ENCODE measurements at places on chromosomes 16 and 17. TPM values are rescaled to one million over a fixed set of nuclear protein-coding genes. Genes with fewer than 3 reads are reported as not detected.

SEPTIN12 gene
- total RNA-seq, result not detected

EVPLL gene
- not detected for total RNA-seq

SCARF1 gene
- 5.3 TPM for total RNA-seq

TPPP3 gene
- total RNA-seq, result not detected

ZKSCAN2 gene
- total RNA-seq, result 3.7 TPM

MPP2 gene
- total RNA-seq, result 1.8 TPM

RRAD gene
- total RNA-seq, result not detected

TNFSF13 gene
- 9.0 TPM for total RNA-seq

MYH13 gene
- not detected for total RNA-seq

TP53TG3B gene
- total RNA-seq, result not detected

RASL10B gene
- total RNA-seq, result 0.10 TPM

SIRT7 gene
- total RNA-seq, result 63.4 TPM

FLYWCH2 gene
- 22.5 TPM for total RNA-seq

SPEM2 gene
- total RNA-seq, result not detected

KRTAP17-1 gene
- total RNA-seq, result not detected

RAB26 gene
- total RNA-seq, result 0.26 TPM

PDE6G gene
- total RNA-seq, result 80.3 TPM

EPX gene
- total RNA-seq, result not detected

SULT1A1 gene
- 11.8 TPM for total RNA-seq

TBC1D3E gene
- total RNA-seq, result not detected

WFDC1 gene
- total RNA-seq, result not detected

EME1 gene
- total RNA-seq, result 27.8 TPM

C16orf96 gene
- 0.13 TPM for total RNA-seq

PRSS33 gene
- not detected for total RNA-seq

FADS6 gene
- total RNA-seq, result not detected

DNAAF1 gene
- not detected for total RNA-seq

BORCS6 gene
- total RNA-seq, result 12.7 TPM

C16orf54 gene
- 68.0 TPM for total RNA-seq

HOXB6 gene
- total RNA-seq, result not detected

PMFBP1 gene
- 2.9 TPM for total RNA-seq

FNDC8 gene
- not detected for total RNA-seq

INO80E gene
- total RNA-seq, result 104 TPM

KRTAP4-3 gene
- total RNA-seq, result not detected

EFCAB5 gene
- 1.6 TPM for total RNA-seq

PRR29 gene
- 1.3 TPM for total RNA-seq

RAPGEFL1 gene
- 5.3 TPM for total RNA-seq

HS3ST2 gene
- total RNA-seq, result not detected

TAT gene
- not detected for total RNA-seq

SOX8 gene
- total RNA-seq, result not detected

GSE1 gene
- 51.4 TPM for total RNA-seq

CX3CL1 gene
- not detected for total RNA-seq

STX1B gene
- 1.7 TPM for total RNA-seq

PYY gene
- total RNA-seq, result not detected

TPSG1 gene
- not detected for total RNA-seq

CRYM gene
- not detected for total RNA-seq

ANKRD40CL gene
- total RNA-seq, result not detected

LDHD gene
- not detected for total RNA-seq

KRTAP16-1 gene
- total RNA-seq, result not detected

ZPBP2 gene
- not detected for total RNA-seq

APOBR gene
- 33.2 TPM for total RNA-seq

ZNF423 gene
- not detected for total RNA-seq

ENPP7 gene
- not detected for total RNA-seq

FOXN1 gene
- not detected for total RNA-seq

WNT3 gene
- total RNA-seq, result not detected

B4GALNT2 gene
- not detected for total RNA-seq

CD300LB gene
- not detected for total RNA-seq

PIPOX gene
- total RNA-seq, result 0.53 TPM

RCVRN gene
- total RNA-seq, result not detected

C1QTNF1 gene
- not detected for total RNA-seq

Measured in activated CD8-positive, alpha-beta T cell treated with anti-CD3 and anti-CD28 coated beads, Interleukin-2, amount 10 ng/mL, durations not matched to agents 7 days and 5 days (primary cell).